Spleen (tissue), 13 donors: ENCODE measurements at places on chromosomes 5 and 9.

DNA sequence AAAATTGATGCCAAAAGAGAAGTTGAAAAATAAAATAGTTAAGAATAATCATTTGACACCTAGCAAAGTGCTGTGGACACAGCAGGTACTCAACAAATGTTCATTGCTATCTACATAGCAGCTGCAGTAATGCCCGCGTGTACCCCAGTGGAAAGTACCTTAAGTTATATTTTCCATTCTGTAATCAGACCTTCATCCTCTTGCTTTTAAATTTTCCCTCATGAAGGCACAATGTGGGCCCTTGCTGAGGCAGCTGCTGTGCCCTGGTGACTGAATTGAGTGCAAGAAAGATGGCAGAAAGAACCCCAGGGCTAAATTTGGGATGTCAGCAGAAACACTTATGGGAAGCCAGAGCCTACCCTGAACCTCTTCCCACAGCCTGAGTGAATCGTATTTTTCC lies 65.9 kb downstream of the CYFIP2 start:
- no peak for DNase-seq

DNA sequence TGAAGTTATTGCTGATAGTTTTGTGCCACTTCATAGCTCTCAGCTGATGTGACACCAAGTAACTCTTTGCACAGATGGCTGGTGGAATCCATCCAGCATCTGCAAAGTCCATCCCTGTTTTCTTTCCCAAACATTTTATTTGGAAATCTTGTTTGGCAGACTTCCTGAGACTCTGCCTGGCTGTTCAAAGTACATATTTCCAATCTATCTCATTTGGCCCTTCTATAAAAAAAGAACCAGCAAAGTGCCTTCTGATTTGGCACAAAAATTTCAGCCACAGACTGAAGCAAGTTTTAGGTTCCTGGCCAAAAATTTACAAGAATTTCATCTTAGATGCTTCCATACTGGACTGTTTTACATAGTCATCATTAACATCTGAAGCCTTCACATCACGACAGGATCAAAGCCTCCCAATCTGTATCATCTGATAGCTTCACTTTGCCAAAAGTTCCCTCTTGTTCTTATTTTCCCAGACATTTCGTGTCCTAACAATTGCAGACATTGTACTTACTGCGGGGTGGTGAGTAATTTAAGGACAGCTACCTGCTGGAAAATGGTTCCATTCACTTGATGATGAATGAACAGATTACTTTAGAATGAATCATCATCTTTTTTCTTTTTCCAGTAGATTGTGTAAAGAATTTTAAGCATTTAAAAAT lies 377.3 kb downstream of the KIAA0825 start:
- DNase-seq: no peak

GRCh38 chr5:67095346-67096171 lies 101.0 kb downstream of the CD180 start:
- DNase-seq: no peak

GRCh38 chr5:52995095-52995494 lies 5.9 kb downstream of the ITGA2 start:
- no peak for DNase-seq

DNA sequence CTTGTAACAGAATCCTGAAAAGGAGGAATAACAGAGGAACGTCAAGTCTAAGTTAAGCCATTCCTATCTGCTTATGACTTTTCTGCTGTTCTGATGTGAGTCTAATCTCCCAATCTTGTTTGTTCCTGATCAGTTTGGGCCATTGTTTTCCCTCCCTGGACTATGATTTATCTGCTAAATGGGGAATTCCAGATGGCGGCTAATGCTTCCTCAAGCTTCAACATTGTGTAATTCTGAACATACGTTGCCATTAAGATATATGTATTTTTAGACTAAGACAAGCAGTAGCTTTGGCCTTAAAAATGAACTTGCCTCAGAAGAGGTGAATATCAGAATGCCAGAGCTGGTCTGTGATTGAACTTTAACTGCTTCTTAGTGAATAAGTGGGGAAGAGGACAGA lies 142.7 kb downstream of the PRKACG start:
- DNase-seq: no peak

GRCh38 chr9:106994463-106994862 lies 131.5 kb downstream of the ZNF462 start:
- no peak for DNase-seq

DNA sequence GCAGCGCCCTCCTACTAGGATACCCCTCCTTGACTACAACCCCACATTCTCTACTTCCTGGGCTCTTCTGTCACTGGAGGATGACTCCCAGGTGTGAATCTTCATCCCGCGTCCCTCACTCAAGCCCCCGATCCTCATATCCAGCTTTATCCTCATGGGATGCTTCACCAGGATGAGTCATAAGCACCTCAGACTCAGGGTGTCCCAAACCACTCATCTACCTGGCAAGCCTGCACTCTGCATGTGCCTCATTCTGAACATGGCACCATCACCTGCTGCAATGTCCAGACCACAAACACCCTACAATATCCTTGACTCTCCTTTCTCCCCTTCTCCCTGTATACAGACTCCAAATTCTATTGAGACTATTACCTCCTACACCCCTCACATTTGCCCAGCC lies 1.5 kb upstream of the TGFBI start:
- DNase-seq: peak; percentile 28

DNA sequence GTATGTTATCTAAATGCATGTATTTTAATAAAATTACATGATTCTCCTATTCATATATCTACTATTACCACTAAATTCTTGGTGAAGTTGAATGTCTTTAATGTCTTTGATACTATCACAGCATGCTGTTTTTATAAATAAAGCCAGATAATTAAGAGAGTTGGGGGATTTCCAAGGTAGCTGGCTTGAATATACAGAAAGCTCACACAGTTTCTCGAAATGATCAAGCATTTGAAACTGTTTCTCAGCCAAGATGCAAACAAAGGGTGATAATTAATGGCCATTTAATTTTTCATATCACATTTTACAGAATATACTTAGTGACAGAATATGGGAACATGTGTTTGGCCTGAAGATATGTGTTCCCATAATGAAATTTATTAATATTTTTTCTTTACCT lies 145.6 kb upstream of the CDH12 start:
- DNase-seq: no peak

DNA sequence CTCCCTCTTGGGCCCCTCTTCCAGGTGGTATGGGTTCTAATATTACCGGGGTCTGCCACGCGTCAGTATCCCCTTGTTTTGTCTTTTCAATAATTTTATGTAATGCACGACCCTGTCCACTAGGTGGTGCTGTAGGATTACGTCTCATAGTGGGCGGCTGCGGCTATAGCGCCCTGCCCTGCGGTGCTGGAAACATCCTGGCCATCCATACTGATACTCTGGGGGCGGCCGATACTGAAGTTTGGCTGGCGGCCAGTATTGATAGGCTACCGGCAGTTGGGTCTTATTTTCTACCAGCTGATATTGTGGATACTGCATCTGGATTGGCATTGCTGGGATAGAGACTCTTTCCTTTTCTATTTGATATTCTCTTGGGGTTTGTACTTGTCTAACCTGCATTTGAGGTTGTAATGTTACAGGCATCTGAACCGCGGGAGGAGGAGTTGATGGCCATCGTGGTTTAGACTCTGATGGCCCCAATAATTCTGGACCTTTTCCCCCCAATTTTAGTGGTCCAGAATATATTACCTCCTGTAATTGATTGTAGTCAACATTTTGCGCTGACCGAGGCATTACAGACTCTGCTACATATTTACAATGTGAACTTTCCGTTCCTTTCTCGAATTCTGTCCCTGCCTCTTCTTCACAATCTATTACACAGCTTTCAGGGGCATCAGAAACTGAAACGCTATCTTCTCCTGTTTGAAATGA lies 3.3 kb upstream of the TMEM141 start:
- DNase-seq: peak; percentile 89

DNA sequence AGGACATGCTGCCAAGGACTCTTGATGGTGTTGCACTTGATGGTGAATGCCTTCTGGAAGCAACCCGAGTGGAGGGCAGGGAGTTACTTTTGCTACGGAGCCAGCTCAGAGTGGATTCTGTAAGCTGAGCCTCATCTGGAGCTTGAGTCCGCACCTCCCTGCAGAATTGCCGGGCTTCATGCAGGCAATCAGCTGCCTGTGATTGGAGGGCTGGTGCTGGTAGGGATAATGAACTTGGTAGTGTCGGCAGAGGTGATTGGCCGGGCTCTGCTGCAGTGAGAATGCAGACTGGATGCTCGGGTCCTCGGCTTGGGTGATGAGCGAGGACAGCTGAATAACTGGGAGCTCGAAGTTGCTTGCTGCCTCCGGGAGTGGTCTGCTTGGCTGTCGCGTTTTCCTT lies 23.1 kb downstream of the SLC25A25 start:
- DNase-seq: peak; percentile 54

DNA sequence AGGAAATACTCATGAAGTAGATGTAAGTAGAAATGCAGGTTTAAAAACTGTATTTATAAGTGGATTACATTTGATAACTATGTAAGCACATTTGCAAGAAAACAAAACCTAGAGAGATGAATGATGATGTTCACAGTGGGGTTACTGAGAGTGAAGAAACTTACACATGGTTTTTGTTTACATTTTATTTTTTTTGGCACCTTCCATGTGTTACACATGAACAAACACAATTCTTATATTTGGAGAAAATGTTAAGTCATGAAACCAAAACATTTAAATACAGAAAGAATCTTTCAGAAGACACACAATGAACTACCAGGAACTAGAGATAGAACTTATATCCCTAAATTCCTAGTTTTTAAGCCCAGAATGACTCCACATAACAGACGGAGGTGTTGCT lies 51.5 kb upstream of the SPATA31E1 start:
- DNase-seq: no peak

DNA sequence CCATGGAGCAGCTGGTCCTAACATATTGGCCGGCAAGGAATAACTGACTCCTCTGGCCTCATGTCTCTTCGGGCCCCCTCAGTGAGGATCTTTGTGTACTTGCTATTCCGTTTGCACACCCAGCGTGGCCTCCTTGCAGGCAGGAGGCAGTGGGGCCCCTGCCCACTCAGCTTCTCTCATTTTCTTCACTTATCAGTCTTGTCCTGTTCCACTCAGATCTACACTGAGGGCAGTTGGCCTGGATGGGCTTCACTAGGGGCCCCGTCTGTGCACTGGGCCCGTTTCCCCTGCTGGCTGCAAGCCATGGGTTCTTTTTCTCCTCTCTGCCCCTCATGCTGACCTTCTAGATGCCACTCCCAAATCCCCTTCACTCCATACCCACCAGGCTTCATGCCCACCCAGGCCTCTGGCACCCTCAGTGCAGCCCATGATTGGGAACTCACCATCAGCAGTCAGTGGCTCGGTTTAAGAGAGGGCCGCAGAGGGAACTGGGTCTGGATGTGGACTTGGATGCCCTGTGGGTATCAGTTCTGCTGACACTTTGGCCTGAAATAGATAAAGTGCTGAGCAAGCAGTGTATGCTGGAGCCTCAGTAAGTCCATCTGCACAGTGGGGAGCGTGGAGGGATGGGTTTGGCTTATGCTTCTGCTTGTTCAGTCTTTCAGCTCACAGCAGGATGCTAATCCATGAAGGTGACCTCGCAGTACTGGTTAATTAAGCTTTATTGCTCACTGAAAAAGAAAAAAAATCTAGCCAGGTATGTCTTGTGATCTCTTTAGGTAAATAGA lies 57.9 kb downstream of the ERBIN start:
- DNase-seq: peak; percentile 59

GRCh38 chr9:100933656-100934055 lies 94.9 kb upstream of the PLPPR1 start:
- DNase-seq: no peak

DNA sequence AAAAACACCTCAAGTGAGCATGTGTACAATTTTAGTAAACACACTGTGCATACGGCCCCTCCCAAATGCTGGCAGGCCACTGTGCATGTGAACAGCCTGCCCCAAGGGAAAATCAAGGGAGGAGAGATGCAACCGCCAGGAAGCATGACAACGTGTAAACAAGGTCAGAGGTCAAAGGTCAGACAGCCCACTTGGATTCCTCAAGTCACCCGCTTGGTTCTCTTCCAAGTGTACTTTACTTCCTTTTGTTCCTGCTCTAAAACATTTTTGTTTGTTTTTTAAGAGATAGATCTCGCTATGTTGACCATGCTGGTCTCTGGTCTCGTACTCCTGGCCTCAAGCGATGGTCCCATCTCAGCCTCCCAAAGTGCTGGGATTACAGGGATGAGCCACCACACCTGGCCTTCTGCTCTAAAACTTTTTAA lies 126.7 kb upstream of the SHB start:
- DNase-seq: no peak

GRCh38 chr9:107639426-107639825 lies 149.9 kb upstream of the KLF4 start:
- DNase-seq: no peak

DNA sequence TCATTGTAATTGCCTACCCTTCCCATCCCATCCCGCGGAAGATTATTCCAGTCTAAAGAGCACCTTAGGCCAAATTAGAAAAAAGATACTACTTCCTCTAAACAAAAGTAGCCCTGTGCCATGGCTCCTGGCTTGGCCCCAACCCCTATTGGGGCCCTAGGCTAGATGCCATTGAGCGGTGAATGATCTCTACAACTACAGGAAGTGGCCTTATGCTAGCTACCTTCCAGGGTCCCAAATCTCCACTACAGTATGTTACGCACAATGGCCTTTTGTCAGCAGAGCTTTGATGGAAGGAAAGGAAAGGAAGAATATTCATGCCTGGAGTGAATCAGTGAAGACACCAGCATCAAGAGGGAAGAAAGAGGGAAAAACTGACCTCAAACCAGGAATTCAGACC lies 73.3 kb upstream of the OSMR start:
- no peak for DNase-seq

DNA sequence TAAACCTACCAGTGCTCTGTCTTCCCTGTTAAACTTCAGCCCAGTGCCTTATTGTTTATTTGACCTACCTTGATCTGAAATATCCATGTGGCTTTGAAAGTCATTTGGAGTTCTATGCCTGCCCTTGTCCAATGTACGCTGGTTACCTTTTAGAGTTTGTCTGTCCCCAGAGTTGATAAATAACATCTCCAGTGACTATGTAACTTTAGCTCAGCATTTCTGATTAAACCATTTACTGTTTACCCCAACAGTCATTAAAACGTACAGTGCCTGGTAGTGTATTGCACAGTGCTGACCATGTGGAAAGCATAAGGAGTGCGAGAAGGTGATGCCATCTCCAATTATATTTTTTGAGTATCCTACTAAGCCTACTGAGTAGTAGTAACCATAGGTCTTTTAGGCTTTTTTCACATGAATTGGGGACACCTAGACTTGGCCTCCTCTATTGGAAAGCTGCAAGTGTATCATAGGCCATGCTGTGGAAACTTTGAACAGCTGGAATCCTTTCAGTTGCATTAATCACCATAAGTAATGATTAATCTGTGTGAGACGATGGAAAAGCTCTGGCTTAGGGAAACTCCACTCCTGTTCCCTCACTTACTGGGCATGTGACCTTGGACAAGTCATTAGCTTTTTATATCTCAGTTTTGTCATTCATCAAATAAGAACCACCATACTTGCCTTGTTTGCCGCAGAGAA lies 93.5 kb downstream of the MAST4 start:
- no peak for DNase-seq
